ENCODE measurements at places on chromosomes 1 and 21. TPM values are rescaled to one million over a fixed set of nuclear protein-coding genes. Genes with fewer than 3 reads are reported as not detected.
A peak's percentile ranks its signal among the peaks of the same experiment; 100 is the strongest.

DNA sequence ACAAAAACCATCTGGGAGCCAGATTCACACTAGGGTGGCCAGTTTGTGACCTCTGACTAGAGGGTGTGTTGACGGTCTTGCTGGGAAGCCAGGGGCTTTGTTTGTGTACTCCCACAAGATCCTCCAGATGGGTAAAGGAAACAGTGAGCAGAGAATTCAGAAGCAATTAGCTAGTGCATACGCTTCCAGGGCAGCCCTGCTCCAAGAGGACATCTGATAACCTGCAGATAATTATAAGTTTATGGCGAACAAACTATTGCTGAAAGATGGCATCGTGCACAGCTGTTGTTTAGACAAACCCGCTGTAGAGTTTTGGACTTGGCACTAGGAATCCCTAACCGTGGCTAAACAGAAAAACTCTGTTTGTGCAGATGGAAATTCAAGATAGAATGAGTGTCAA, 326.4 kb downstream of the TGFB2 start:
- H3K27ac ChIP-seq, result no peak overlapping the region
- H3K4me1 ChIP-seq, result no peaks in the 10 kb centered on the region
- no peak for DNase-seq
- H3K27me3 ChIP-seq, result no peaks in the 10 kb centered on the region

- H3K4me3 ChIP-seq, result no peak overlapping the region
- no peaks in the 10 kb centered on the region for H3K36me3 ChIP-seq
- no peak for DNase-seq
- H3K27ac ChIP-seq, result no peak overlapping the region
- peaks cover 2% of the 10 kb centered on the region for H3K27me3 ChIP-seq
Observed at GRCh38 chr1:98336472-98337083, 324.9 kb upstream of the SNX7 start.

GRCh38 chr1:228849011-228849541, 113.8 kb downstream of the RHOU start:
- no peaks in the 10 kb centered on the region for H3K4me1 ChIP-seq
- peaks cover 5% of the 10 kb centered on the region for H3K27me3 ChIP-seq
- DNase-seq, result no peak
- no peak overlapping the region for H3K27ac ChIP-seq

Gene PCP4L1
- not detected for total RNA-seq

- H3K36me3 ChIP-seq, result peaks cover 15% of the 10 kb centered on the region
- DNase-seq, result no peak
- peaks cover 48% of the 10 kb centered on the region for H3K4me1 ChIP-seq
- no peaks in the 10 kb centered on the region for H3K27me3 ChIP-seq
- H3K4me3 ChIP-seq, result no peak overlapping the region
Observed at GRCh38 chr1:16383888-16384287, 16.8 kb downstream of the SZRD1 start.

- no peak overlapping the region for H3K27ac ChIP-seq
- no peak for DNase-seq
- H3K4me3 ChIP-seq, result no peak overlapping the region
- no peaks in the 10 kb centered on the region for H3K4me1 ChIP-seq
Observed at GRCh38 chr21:40714536-40714935, 132.4 kb downstream of the DSCAM start.

DNA sequence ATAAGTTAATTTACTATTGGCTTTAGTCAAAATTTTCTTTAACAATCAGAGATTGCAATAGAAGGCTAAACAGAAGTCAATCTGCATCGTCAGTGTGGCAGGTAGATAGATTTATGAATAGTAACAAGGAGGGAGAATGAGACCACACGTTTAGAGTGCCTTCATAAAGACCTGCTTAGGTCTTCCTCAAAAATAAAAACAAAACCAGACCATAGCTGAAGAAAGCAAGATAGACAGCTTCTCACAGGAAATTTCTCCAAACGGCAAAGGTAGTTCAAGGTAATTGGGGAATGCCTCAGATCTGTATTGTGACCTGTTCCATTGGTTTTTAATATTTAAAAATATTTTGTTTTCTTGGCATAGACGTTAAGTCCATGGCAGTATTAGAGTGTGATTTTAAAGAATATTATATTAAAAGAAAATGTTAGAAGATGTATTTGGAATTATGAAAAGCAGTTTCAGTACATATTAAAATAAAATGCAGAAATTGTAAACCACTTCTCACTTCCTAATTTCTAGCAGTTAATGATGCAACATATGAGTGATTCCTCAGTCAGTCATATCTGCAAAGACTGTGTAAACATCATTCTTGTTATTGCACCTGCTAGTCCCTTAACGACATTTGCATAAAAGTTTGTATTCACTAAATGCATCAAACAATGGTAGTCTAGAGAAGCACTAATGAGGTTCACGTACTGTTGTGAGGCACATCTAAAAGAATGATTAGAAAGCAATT, 278.0 kb downstream of the HLX start:
- H3K4me1 ChIP-seq, result no peaks in the 10 kb centered on the region
- no peaks in the 10 kb centered on the region for H3K36me3 ChIP-seq
- H3K27me3 ChIP-seq, result no peaks in the 10 kb centered on the region
- no peak overlapping the region for H3K27ac ChIP-seq
- DNase-seq, result no peak

DNA sequence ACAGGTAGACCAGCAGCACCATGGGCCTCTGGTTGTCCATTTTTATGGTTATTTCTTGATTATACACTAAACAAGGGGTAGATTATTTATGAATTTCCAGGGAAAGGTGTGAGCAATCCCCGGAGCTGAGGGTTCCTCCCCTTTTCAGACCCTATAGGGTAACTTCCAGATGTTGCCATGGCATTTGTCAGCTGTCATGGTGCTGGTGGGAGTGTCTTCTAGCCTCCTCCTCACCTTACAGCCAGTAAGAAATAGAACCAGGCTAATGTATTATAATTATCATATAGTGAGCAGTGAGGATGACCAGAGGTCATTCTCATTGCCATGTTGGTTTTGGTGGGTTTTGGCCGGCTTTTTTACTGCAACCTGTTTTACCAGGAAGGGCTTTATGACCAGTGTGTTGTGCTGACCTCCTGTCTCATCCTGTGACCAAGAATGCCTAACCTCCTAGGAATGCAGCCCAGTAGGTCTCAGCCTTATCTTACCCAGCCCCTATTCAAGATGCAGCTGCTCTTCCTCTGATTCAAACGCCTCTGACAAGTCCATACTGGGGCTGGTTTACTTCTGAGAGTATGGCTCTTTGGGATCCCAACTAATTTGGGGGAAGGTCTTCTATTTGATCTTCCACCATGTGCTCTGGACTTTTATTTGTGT, 13.5 kb upstream of the TINAGL1 start:
- H3K36me3 ChIP-seq, result no peaks in the 10 kb centered on the region
- no peak overlapping the region for H3K4me3 ChIP-seq
- H3K4me1 ChIP-seq, result no peaks in the 10 kb centered on the region
- H3K27me3 ChIP-seq, result peaks cover 13% of the 10 kb centered on the region
- H3K27ac ChIP-seq, result no peak overlapping the region

DNA sequence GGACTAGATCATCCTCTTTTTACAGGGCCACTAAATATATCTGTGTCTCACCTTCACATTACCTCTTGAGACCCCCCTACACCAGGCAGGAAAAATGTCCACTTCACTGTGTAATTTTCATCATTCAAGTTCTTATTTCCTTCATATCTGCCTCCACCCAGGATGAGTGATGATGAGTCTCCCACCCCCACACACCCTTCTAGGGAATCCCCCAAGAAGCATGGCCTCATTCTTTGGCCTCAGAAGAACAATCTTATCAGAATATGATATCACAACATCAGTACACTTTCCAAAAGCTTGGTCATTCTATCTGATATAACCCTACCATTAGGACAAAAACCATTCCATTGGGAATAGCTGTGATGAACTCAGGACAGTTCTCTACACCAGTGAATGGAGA, 170.3 kb upstream of the DUSP10 start:
- no peaks in the 10 kb centered on the region for H3K36me3 ChIP-seq
- peaks cover 3% of the 10 kb centered on the region for H3K27me3 ChIP-seq
- H3K27ac ChIP-seq, result no peak overlapping the region
- DNase-seq, result no peak
- peaks cover 9% of the 10 kb centered on the region for H3K4me1 ChIP-seq

GRCh38 chr1:200427744-200428143, 17.9 kb upstream of the ZNF281 start:
- no peaks in the 10 kb centered on the region for H3K36me3 ChIP-seq
- peaks cover 3% of the 10 kb centered on the region for H3K4me1 ChIP-seq
- no peak overlapping the region for H3K4me3 ChIP-seq
- H3K27me3 ChIP-seq, result no peaks in the 10 kb centered on the region

- no peak for DNase-seq
- no peak overlapping the region for H3K4me3 ChIP-seq
- H3K4me1 ChIP-seq, result no peaks in the 10 kb centered on the region
- no peaks in the 10 kb centered on the region for H3K36me3 ChIP-seq
Observed at GRCh38 chr1:111971396-111971795, 18.1 kb downstream of the KCND3 start.

DNA sequence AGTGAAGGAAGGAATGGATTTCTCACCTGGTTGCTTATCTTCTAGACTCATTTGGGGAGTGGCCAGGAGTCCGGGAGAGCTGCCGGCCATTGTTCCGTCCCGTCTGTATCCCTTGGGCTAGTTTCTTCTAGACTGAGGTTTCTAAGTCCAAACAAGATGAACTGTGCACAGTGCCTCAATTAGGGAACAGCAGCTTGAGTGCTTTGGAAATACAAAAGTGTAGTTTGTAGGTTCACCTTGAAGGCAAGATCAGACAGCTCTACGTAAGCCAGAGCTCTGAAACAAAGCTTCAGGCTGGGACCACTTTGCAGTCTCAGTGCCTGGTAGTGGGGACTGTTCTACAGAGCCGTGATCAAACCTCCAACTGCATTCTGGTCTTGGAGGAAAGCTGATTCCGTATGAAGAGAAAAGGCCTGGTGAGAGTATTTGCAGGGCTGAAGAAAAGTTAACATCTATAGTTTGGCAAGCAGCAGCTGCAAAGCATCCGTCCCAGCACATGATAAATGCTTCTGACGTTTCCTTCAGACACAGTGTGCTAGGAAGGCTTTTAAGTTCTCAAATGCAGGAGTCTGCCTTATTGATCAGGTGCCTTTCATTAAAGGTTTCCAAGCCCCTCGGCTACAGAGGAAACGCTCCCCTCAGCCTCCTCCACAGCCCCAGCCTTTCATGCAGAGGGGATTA, 432.8 kb downstream of the KIF26B start:
- H3K27me3 ChIP-seq, result no peaks in the 10 kb centered on the region
- H3K36me3 ChIP-seq, result no peaks in the 10 kb centered on the region
- H3K27ac ChIP-seq, result no peak overlapping the region
- no peak overlapping the region for H3K4me3 ChIP-seq

GRCh38 chr1:169466259-169467230, 19.2 kb downstream of the SLC19A2 start:
- peaks cover 1% of the 10 kb centered on the region for H3K36me3 ChIP-seq
- DNase-seq, result peak; percentile 47
- no peak overlapping the region for H3K4me3 ChIP-seq
- H3K4me1 ChIP-seq, result no peaks in the 10 kb centered on the region
- H3K27ac ChIP-seq, result no peak overlapping the region

GRCh38 chr21:38596264-38597042, 98.2 kb upstream of the ERG start:
- H3K36me3 ChIP-seq, result no peaks in the 10 kb centered on the region
- no peak overlapping the region for H3K27ac ChIP-seq
- H3K4me3 ChIP-seq, result no peak overlapping the region
- H3K4me1 ChIP-seq, result no peaks in the 10 kb centered on the region
- DNase-seq, result no peak
- H3K27me3 ChIP-seq, result peaks cover 5% of the 10 kb centered on the region

DNA sequence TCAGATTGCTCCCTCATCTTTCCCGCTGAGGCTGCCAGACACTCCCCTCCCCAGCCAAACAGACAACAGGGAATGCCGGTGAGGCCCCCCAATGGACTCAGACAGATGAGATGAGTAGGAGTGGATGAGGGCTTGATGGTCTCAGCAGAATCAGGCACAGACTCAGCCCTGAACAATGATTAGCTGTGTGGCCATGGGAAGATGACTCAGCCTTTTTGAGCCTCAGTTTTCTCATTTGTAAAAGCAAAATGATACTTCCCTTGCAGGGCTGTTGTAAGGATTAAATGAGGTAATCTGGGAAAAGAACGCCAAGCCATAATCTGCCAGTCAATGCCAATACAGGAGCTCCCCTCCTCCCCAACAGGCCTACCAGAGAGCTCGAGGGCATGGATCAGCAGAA, 12.4 kb downstream of the C1orf198 start:
- DNase-seq, result no peak
- no peaks in the 10 kb centered on the region for H3K27me3 ChIP-seq
- no peaks in the 10 kb centered on the region for H3K36me3 ChIP-seq
- no peak overlapping the region for H3K27ac ChIP-seq
- no peak overlapping the region for H3K4me3 ChIP-seq
- no peaks in the 10 kb centered on the region for H3K4me1 ChIP-seq

Gene CACNA1E
- not detected for total RNA-seq

DNA sequence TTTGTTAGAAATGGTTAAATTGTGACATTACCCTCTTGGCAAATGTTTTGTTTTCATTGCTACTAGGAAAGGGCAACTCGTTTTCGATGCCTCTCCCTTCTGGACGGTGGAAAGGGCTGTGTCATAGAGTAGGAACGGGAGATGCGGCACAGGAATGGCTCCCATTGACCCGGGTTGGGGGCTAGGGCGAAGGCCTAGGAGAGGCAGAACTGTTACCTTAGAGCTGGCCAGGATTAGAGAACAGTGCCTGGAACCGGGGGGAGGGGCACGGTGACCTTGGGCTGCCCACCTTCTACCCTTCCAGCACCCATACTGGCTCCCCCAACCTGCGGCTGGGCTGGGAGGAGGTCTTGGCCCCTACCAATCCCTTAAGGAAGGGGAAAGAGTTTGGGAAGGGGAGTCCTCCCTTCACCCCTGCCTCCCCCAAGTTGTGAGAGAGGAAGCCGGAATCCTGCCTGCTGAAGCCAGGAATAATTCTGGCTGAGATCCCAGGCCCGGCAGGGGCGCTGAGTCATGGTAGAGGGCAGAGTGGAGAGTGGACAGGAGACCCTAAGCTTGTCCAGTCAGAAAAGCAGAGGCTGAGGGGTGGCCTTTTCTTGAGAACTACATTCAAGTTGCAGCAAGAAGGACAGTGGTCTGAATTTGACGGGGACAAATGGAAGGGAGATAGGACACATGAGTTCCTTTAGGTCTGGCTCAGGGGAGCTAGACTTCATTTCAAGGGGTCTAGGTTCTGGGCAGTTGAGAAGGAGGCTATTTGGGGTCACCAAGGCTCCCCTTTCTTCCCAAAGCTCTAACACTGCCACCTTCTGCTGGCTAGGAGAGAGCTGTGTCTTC, 8.2 kb downstream of the LMNA start:
- H3K4me1 ChIP-seq, result peaks cover 68% of the 10 kb centered on the region

Gene CYP4B1
- total RNA-seq, result not detected

Gene MAP1LC3C
- not detected for total RNA-seq

- H3K4me3 ChIP-seq, result no peak overlapping the region
- DNase-seq, result no peak
- H3K27ac ChIP-seq, result no peak overlapping the region
- H3K27me3 ChIP-seq, result no peaks in the 10 kb centered on the region
Observed at GRCh38 chr1:61241973-61242381, 159.6 kb downstream of the NFIA start.
